Amygdala (tissue), 56 donors: ENCODE measurements at places on chromosomes 13 and 19.

GRCh38 chr19:48963371-48964204 is 1.5 kb upstream of the FTL start:
- DNase-seq: peak; percentile 33

GRCh38 chr13:43764349-43764748 is 22.4 kb downstream of the ENOX1 start:
- DNase-seq: no peak

- DNase-seq: no peak
Measured at GRCh38 chr13:91361755-91362271, 14.3 kb downstream of the MIR17HG start.

DNA sequence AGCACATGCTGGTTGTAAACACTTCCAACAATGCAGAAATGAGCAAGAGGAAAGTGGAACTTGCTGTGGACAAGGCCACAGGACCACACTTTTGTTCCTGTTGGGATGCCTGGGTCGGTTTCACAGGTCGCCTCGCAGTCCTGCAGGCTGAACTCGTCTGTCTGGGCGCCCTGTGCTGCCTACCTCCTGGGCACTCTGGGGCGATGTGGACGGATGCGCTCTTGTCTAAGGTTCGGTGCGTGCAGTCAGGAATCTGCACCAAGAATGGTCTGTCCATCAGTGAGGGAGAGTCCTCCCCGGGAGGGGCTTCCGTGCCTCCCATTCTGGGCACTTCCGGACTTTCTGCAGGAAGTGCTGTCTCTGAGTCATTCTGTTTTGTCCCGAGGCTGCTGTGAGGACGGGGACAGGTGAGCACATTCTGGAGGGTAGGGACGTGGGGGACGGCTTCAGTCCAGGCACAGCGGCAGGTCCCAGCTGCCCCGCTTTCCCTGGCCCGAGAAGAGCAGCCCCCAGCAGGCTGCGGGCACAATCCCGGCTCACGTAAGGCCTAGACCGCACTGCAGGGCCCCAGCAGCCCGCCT is 24.1 kb upstream of the SLITRK1 start:
- no peak for DNase-seq

GRCh38 chr19:14674764-14675163 is at the start of gene ADGRE3:
Gene ADGRE3 (minus strand): TSS chr19:14674844. CDS start chr19:14674770, 74 bp downstream.
- DNase-seq: no peak
